ENCODE measurements at places on chromosomes 12 and 14.

DNA sequence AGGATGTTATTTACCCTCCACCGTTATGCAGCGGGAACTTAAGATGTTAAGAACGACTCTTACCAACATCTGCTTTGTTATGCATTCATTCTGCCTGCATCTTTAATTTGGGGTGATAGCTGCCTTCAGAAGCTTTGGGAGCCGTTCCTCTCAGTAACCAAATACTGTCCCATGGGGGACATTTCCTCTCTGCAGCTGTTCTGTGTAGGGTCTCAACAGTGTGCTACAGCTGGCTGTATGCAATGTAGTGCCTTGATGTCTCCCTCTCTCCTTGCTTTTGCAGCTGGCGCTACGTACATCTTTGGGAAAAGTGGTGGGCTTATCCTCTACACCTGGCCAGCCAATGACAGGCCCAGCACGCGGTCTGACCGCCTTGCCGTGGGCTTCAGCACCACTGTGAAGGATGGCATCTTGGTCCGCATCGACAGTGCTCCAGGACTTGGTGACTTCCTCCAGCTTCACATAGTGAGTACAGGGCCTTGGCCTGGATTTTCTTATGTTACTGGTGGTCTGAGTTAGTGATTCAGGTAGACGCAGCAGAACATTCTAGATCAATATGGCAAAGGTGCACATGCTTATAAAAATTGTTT lies 744.3 kb downstream of the DIO2 start:
- no peak for DNase-seq

GRCh38 chr12:14843425-14843887 lies at the start of gene ART4:
TSS of gene ART4 (minus strand) at chr12:14843526. CDS start at chr12:14843113, 413 bp downstream.
- DNase-seq = no peak

DNA sequence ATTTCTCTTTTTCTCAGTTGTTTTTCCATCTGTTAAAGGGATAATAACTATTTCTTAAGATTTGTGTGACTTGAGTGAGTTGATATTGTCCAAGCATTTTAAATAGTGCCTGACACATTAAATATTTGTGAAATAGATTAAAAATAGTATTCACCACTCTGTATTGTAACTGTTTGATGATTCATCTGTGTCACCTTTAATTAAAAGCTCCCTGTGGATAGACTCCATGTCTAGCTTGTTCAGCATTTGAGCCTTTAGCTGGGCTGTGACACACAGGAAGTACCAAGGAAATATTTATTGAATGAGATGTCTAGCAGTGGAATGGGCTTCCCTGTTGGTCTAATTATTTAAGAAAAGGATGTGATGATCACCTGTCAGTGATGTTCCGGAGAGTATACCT lies 1.8 kb upstream of the GLIPR1L2 start:
- peak; percentile 56 for DNase-seq

- no peak for DNase-seq
These were observed 20.6 kb upstream of the PKP2 start for GRCh38 chr12:32917094-32917611.

DNA sequence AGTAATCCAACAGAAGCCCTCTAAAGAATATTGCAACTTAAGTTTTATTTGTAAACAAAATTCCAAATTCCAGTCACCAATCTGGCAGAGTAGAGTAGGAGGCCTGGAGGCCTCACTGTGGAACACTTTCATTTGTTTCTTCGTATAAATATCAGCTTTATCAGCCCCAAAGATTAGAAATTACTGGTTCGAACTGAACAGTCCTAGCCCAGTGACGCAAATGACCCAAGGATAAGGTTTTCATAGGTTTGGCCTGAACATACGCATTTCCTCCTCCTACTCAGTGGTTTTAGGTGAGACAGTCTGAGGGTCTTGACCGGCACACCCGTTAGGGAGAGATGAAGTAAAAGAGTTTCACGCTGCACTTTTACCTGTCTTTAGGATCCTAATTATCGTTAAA lies 1.7 kb downstream of the CDC42BPB start:
- DNase-seq = no peak

DNA sequence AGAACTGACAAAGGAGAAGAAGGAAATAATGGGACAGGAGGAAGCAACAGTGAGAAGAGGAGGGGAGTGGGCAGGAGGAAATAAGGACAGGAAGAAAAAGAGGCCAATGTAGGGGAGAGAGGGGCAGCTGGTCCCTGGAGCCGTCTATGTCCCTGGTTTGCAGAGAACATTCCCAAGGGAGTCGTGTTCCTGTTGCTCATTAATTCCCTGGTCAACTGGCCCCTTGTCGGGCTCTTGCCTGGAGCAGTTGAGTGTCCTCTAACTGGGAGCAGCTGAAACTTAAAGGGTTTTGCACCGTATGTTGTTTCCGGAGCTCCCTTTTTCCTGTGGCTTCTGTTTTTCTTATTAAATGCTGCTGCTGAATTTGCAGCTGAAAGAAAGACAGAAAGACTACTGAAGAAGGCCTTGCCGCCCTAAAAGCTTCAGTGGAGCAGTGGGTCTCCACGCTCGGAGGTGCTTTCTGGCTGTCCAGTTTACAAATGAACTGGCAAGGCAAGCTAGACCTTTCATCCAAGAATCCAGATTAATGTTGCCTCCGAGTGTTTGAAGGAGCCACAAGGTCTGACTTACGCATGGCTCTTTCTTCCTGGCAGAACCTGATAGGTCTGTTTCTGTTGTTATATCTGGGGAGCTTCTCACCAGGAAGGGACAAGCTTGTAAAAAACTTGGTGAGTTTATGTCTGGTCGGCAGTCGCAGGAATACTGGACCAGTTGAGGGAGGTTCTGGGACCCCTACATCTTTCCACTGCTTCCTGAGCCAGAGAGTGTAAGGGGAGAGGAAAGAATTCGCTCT lies 146.2 kb upstream of the RFLNA start:
- no peak for DNase-seq

GRCh38 chr12:131355361-131356245 lies 355.3 kb upstream of the SFSWAP start:
- DNase-seq = no peak

- no peak for DNase-seq
These were observed 28.5 kb upstream of the TUBA1C start for GRCh38 chr12:49236423-49236822.

GRCh38 chr12:129887101-129887500 lies 16.7 kb downstream of the TMEM132D start:
- DNase-seq = no peak

DNA sequence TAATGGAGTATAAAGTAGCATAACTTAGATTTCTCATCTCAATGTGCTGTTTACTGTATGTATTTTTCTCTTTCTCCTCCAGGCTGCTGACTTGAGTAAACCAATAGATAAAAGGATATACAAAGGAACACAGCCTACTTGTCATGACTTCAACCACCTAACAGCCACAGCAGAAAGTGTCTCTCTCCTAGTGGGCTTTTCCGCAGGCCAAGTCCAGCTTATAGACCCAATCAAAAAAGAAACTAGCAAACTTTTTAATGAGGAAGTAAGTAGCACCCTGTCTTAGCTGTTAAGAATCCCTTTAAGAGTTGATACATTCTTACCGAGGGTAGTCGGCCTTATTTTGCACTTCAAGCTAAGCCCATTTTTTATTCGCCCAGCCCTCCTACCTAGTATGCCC lies 55.2 kb downstream of the WDR20 start:
- DNase-seq = no peak

GRCh38 chr12:64666054-64666914 lies 56.0 kb downstream of the RASSF3 start:
- no peak for DNase-seq

DNA sequence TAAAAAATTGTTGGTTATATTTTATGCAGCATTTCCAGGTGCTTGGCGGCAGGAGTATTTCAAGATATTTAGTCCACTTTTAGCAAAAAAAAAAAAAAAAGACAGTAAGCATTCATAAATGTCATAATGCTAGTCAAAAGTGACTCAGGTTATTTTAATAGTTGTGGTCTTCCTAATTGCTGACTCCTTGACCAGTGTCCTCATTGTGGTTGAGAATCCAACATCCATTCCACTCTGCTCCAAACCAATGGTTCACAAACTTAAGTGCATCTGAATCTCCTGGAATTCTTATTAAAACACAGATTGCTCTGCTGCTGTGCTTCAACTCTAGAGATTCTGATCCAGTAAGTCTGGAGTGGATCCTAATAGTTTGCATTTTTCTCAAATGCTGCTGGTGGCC lies 71.4 kb downstream of the AKAP6 start:
- no peak for DNase-seq

GRCh38 chr12:28040246-28040645 lies 67.7 kb upstream of the PTHLH start:
- DNase-seq = no peak

DNA sequence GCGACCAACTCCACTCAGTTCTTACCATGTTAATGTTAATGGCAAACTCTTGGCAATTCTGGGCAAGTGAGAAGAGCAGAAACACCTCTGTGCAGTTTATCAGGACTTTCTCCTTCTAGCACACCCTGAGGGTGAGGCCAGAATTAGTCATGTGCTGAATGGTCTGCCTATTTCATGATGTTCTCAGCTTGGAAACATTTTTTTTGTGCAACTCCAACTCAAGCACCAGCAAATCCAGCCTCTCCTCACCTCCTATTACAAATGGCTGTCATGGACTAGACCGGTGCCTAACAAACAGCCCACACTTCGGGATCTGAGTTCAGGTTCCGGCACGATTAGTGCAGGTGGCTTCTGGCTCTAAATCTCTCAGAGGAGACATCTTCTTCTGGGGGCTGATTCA lies 246.0 kb downstream of the ZFP36L1 start:
- DNase-seq = no peak

DNA sequence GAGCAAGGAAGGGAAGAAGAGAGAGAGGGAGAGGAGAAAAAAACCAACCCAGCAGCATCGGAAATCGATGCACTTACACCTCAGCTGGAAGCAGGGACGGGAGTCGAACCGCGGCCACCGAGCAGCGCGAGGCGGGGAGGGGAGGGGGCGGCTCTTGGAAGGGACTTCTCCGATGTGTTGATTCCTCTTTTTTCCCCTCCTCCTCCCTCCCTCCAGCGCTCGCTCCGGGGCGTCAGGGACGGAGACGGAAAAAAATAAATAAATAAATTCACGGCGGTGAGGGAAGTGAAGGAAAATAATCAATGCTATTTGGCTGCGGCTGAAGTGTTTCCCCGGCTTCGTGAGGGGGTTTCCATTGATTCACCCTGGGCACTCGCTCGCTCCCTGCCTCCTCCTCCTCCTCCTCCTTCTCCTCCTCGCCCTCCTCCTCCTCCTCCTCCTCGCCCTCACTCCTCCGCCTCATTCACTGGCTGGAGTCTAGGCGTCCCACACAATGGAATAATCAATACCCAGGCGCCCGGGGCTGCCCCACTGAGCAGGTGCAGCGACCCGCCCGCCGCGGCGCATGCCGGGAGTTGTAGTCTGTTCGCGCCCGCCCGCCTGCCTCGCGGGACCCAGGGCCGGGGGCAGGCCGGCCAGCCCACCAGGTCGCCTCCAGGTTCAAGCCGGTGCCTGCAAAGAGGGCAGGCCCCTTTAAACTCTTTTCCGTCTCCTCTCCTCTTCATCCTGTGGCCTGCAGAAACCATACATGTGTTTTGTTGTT lies at the start of gene ZFHX2:
TSS of gene ZFHX2 (minus strand) at position 500 of the 763 bp plus-strand sequence. CDS start 16,440 bp downstream, outside the sequence.
- peak; percentile 88 for DNase-seq

- no peak for DNase-seq
These were observed 249.7 kb downstream of the SPTSSA start for GRCh38 chr14:34212172-34212929.

DNA sequence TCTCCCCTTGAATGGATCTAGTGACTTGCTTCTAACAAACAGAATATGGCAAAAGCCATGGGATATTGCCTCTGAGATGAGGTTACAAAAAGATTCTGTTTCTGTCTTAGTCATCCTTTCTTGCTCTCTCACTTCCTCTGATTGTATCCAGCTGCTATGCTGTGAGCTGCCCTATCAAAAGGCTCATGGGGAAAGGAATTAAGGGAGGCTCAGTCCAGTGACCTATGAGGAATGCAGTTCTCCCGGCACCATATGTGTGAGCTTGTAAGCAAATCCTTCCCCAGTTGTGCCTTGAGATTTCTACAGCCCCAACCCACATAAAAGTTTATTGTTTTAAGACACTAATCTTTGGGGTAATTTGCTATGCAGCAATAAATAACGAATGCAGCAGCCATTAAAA lies 183.1 kb downstream of the KLHL28 start:
- DNase-seq = peak; percentile 29

DNA sequence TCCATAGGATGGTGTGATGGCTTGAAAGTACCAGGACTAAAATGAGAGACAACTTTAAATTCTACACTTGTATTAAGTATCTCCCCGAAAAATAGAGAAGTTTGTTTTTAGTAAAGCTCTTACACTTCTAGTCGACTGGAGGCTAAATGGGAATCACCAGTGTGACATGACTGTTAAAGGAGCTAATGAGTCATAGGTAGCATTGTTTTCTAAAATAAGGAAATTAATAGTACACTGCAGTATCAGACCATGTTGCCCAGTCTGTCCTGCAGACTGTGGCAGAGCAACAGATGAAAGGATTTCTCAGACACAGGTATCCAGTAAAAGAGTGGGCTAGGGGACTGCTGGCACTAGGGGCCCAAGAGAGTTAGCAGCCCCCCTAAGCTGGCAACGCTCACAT lies 140.1 kb downstream of the TMEM117 start:
- DNase-seq = no peak

DNA sequence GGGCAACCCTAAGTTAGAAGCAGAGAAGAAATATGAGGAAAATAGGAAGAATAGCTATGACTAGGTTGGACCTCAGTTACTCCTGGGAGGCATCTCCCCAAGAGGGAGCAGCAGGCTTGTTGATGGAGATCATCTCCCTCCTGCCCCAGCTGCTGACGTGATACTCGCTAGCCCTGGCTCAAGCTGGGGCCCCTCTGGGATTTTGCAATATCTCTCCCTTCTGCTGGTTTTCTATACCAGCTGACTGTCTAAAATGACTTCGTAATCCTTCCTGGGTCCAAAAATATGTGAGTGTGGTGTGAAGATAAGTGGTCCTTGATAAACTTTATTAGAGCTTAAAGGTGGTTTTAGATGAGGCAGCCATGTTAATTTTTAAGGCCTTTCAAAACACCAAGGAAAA lies 4.5 kb upstream of the HECTD4 start:
- DNase-seq = peak; percentile 36

GRCh38 chr12:16726879-16727278 lies 120.9 kb upstream of the LMO3 start:
- peak; percentile 92 for DNase-seq

DNA sequence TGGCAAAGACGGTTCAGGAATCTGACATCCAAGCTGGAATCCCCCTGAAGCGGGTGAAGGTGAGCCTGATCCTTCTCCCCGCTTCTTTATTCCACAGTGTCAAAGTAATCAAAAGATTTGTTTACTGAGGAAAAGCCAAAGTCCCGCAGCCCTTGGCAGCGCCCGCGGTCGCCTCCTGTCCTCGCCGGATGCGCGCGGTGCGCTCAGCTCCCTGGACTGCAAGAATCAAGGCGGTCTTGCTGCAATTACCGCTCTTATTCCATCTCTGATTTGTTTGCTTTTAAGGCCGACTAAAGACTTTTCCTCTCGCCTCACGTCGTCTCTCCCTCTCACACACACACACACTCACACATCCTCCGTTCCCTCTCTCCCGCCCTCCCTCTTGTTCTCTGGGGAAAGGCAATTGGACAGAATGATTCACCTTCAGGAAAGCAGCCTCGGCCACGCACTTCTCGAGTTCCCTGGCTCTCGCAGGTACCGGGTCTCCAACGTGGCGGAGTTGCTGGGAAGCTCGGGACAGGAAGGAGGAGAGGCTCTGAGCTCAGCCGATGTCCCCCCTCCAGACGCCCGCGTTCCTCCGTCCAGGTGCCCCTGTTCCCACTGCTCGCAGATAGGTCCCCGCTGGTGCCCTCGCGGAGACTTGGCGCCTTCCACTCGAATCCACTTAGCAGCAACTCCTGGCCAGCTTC lies 68.6 kb upstream of the USP15 start:
- DNase-seq = peak; percentile 49
